ENCODE measurements at places on chromosomes 2 and 18.

DNA sequence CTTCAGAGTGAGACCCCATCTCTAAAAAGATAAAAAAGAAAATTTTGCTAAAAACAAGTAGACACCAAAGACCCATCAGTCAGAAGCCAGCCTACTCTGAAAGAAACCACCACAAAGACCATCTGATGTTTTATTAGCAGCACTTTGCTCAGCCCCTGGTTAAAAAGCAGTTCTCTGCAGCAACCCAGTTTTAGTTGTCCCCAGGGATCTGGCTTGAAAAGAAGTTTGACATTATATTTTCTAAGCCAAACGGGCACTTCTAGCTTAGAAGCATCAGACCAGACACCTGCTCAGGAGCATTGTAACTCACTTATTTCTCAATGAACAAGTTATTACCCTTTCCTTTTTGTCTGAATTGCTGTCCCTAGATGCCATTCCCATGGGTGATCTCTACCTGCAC lies 164.2 kb upstream of the ETAA1 start:
- DNase-seq, result no peak

GRCh38 chr2:174964404-174964803 lies 40.8 kb downstream of the CHN1 start:
- no peak for DNase-seq

DNA sequence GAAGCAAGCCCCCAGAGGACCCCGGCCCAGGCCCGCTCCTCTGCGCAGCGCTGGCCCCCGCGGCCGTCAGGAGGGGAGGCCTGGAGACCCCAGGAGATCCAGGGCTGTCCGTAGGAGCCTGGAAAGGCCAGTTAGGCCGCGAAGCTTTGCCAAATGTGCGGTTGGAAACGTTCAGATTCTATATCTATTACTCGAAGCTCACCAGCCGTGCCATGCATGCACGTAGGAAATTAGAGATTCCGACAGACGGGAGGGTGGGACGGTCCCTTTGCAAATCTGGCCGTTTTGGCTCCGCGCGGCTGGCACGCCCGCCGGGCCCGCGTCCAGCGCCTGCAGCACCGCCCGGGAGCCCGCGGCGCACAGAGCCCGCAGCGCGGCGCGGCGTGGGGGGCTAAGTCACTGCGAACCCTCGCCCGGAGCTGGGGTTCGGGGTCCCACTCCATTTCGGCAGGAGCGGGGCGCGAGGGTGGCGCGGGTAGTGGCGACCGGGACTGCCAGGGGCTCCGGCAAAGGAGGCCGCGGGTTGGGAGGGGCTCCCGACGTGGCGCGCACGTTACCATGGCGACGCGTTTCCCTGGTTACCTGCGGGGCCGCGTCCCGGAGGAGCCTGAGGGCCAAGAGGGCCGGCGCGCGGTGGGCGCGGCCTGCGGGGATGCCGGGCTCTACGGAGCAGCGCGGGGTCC lies 488.6 kb upstream of the SMIM21 start:
- DNase-seq, result no peak

- DNase-seq, result no peak
Observed at GRCh38 chr2:238247002-238247822, 7.4 kb upstream of the HES6 start.

DNA sequence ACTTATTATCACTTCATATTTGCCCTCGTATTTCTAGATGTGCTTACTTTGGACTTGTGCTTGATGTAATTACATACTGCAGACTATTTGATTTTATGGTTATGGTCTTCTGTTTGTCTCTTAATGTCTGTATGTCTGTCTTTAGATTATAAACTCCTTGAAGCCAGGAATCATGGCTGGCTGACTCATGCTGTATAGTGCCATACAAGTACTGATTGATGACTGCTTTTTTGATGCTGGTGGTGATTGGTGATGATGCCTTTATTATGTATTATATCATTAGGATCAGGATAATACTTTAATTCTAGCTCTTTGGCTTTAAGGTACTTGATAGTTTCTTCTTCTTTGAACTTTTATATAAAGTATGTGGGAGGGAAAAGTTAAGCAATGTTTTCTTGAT lies 17.3 kb downstream of the SMCHD1 start:
- no peak for DNase-seq

- DNase-seq, result no peak
Observed at GRCh38 chr18:9706081-9706935, 1.8 kb upstream of the RAB31 start.

DNA sequence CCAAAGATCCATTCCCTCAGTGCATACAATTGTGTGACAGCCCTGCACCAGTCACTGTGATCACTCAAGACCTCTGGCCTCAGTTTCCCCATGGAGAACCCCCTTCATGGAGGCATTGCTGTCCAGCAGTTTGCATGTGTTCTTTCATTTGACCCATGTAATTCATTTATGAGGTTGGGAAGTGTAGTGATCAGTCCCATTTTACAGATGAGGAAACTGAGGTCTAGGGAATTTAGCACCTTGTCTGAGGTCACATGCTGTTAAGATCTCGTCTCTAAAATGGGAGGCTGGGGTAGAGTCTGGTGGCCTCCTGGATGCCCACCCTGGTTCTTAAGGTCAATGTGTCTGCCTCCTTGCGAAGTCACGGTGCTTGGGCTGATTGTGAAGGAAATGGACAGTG lies 19.1 kb downstream of the LDLRAD4 start:
- no peak for DNase-seq

GRCh38 chr2:20144861-20145260 lies 80.1 kb downstream of the SDC1 start:
- DNase-seq, result no peak

DNA sequence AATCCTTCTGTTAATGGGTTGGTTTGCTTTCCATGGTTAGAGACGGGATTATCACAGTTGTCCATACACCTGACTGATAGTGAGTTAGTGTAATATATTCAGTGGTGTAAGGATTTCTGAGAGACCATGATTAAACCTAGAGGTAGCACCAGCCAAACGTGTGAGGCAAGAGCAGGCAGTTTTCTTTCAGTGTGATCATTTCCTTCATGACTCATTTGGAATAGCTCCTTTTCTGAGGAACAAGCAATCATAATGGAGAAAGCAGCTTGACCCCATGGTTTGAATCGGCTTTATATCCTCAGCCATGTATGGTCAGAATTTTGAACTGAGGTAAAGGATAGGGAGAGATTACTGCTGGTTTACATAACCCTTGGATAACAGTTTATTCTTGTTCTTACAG lies 2.9 kb downstream of the MXD1 start:
- no peak for DNase-seq

DNA sequence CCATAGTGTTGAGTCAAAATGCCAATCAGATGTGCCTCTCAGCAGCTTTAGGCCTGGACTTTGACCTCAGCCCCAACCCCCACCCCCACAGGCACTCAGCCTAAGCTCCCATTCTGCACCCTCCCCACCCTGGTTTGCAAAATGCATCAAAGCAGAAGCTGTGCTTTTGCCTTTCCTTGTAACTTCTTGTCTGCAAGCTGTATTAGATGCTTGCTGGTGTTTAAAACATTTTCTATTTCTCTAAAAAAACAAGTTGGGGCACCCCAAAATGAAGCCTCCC lies 26.6 kb upstream of the STEAP3 start:
- DNase-seq, result no peak

- no peak for DNase-seq
Observed at GRCh38 chr2:32683520-32684086, 55.8 kb downstream of the TTC27 start.

- DNase-seq, result no peak
Observed at GRCh38 chr2:8494589-8494988, 187.3 kb upstream of the ID2 start.

DNA sequence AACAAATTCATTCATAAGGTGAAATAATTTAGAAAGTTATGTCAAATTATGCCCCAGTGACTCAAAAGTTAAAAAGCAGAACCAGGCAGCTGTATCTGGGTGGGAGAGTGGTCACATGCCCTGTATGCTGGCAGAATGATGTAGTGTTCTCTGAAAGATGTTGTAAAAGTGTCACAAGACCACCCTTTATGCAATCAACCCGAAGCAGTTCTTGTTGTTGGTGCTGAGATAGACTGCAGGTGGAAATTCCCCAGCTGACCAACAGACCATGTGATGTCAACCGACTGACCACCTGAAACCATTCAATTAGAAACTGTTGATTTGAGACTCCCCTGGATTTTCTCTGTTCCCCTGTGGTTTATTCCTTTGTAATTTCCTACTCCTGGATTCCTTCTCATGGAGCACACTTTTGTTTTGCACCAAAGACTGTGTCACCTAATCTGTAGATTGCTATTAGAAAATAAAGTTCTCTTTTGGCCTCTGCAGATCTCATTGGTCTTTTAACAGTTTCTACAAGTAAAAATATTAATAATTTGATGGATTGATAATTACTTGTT lies 1341.3 kb upstream of the LRRTM1 start:
- no peak for DNase-seq

- no peak for DNase-seq
Observed at GRCh38 chr18:10412933-10413332, 41.5 kb upstream of the APCDD1 start.

GRCh38 chr2:126227250-126227649 lies 428.7 kb upstream of the GYPC start:
- no peak for DNase-seq

GRCh38 chr2:15031745-15032240 lies 399.3 kb downstream of the LRATD1 start:
- no peak for DNase-seq

DNA sequence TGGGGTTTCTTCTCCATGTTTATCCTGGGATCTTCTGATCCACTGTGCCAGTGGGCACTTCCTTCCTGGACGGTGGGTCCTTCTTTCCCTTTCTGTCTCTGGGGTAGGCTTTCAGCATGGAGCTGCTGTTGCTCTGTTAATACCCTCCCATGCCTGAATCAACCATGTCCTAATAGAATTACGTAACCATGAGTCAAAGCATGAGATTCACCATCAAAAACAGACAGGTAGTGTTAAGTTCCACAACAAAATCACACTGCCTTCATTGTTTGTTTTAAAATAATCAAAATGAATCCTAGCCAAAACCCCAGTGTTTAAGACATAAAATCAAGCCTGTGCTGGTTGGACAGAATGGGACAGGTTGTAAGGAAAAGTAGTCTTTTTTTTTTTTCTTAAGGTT lies 37.5 kb downstream of the GNAL start:
- DNase-seq, result no peak

- DNase-seq, result no peak
Observed at GRCh38 chr18:8504424-8504823, 104.8 kb upstream of the RAB12 start.

- DNase-seq, result no peak
Observed at GRCh38 chr18:36460854-36461253, 163.3 kb downstream of the FHOD3 start.

DNA sequence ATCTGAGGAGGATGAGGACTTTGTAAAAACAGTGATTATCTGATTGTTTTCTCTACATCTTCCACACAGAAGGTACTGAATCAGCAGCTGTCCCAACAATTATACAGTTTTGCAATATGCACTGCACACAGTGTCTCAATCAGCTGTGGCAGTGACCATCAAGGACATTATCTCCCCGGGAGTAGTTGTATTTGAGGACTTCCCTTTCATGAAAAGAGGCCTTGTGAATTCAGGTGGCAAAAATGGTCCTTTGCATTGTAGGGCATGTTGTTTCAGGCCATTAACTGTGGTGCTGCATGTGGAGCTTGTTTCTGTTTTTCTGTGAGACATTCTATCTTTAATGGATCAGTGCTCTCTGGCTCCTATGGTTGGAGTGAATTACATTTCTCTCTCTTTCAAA lies 779.4 kb upstream of the FSHR start:
- DNase-seq, result no peak

GRCh38 chr2:239013678-239013976 lies 165.7 kb downstream of the TWIST2 start:
- DNase-seq, result no peak
